Colonic mucosa (tissue), 4 donors: ENCODE measurements at places on chromosomes 4 and X. TPM values are rescaled to one million over a fixed set of nuclear protein-coding genes. Genes with fewer than 3 reads are reported as not detected.
A peak's percentile ranks its signal among the peaks of the same experiment; 100 is the strongest.

- H3K4me3 ChIP-seq = no peak overlapping the region
- no peak for DNase-seq
- H3K27ac ChIP-seq = no peak overlapping the region
- no peaks in the 10 kb centered on the region for H3K27me3 ChIP-seq
Measured at GRCh38 chrX:68988865-68989264, 160.0 kb downstream of the EFNB1 start.

- H3K27ac ChIP-seq = no peak overlapping the region
- no peaks in the 10 kb centered on the region for H3K36me3 ChIP-seq
- no peak overlapping the region for H3K4me3 ChIP-seq
- DNase-seq = no peak
Measured at GRCh38 chrX:132086672-132087071, 41.1 kb downstream of the FRMD7 start.

Gene SSX5
- total RNA-seq = not detected

DNA sequence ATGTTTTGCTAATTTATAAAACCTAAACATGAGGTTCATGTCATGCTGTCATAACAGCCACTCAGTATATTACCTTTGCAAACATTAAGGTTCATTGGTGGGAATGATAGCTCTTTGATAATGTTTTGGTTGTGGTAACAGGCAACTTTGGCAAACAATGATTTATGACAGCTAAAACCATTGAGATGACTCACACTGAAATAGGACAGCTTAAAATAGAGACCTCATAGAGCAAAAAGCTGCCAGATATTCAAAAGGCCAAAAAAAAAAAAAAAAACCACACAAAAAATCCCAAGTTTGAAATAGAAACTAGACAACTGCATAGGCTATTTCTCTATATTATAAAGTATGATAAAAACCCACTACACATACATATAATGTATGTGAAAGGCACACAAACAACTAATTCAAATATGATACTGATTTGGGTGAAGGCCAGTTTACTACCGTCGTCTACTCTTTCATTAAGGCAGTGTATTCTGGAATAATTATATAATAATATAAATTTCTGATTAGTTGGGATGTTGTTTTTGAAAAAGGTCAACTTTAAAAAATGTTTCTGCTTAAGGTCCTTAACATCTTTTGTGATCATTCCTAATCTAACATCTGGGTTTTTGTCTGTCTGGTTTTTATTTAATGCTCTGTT is 646.0 kb upstream of the PITX2 start:
- no peak overlapping the region for H3K4me3 ChIP-seq
- no peaks in the 10 kb centered on the region for H3K27me3 ChIP-seq
- no peaks in the 10 kb centered on the region for H3K4me1 ChIP-seq

Gene DKK2
- total RNA-seq = not detected

DNA sequence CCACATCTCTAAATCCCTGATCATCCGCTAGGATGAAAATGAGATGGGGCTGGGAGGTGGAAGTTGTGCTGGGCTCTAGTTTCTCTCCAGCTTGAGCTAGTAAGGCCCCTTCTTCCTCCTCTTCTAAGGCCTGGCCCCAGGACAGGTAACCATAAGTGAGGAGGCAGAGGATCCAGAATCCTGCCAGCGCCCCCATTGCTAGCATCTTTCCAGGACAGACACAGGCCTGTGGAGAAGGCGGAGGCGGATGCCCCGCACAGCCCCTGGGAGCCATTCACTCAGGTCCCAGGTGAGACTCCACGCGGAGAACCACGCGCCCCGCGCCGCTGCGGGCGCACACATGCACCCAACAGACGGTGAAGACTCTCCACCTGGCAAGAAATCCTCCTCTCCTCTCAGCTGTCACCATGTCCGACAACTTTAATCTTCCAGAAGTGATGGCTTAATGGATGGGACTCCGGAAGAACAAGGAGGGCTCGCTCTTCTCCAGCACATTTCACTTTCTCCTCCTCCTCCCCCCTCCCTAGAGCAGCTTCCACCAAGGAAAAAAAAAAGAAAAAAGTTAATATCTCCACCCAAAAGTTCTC is 793 bp downstream of the ARSJ start:
- no peaks in the 10 kb centered on the region for H3K27me3 ChIP-seq
- no peaks in the 10 kb centered on the region for H3K36me3 ChIP-seq
- DNase-seq = no peak
- no peaks in the 10 kb centered on the region for H3K4me1 ChIP-seq
- peak overlapping the region; percentile 68 for H3K4me3 ChIP-seq
- H3K27ac ChIP-seq = peak overlapping the region; percentile 71

DNA sequence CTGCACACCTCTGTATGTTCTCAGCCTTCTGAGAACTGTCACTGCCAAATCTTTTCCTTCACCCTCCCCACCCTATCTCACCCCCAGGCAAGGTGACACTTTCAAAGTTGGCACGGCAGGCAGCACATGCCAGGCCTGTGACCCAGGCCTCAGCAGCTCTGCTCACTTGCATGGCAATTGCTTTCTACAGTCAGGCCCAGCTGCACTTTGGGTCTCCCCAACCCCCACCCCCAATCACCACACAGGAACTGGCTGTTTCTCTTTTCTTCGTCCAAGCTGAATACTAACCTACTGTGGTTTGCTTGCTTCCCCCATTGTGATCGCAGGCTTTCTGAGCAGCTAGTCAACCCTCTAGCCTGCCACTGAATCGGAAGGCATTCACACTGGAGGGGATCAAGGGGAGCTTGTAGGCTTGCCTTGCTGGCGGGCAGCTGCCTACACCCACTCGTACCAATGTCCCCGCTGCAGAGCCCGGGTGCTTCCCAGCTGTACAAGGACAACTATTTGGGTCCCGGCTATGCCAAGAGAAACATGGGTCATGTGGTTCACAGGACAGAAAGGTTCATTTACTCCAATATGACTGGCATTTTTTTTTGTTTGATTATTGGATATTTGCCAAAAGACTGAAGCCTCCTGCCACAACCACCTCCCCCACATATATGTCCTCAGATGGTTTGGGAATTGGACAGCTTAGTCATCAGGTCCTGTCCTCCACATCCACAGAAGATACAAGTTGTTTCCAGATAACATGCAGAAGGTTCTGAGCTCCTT is 28.1 kb downstream of the SLC25A43 start:
- no peaks in the 10 kb centered on the region for H3K27me3 ChIP-seq
- no peak for DNase-seq
- no peaks in the 10 kb centered on the region for H3K36me3 ChIP-seq

Gene PLK4
- 22.6 TPM for total RNA-seq

DNA sequence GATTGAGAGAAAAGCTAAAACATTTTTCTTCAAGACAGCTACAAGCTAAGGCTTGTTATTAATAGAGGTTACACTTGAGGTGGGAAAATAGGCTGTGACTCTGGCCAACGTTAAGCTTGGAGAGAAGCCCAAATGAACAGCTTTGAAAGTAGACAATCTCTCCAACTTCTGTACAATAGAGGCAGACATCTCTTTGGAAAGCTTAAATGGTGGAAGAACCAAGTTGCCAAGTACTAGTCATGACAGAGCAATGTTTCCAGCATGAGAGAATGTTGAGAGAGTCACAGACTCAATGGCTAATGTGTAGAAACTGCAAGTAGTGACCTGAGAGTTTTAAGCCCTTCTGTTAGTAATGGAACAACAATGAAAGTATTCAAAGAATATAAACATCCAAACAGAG is 298.1 kb downstream of the INPP4B start:
- peaks cover 3% of the 10 kb centered on the region for H3K4me1 ChIP-seq
- no peak overlapping the region for H3K27ac ChIP-seq
- no peak for DNase-seq
- no peaks in the 10 kb centered on the region for H3K27me3 ChIP-seq
- H3K4me3 ChIP-seq = no peak overlapping the region

Gene DSPP
- total RNA-seq = not detected

GRCh38 chr4:92996533-92996932 is 692.8 kb downstream of the GRID2 start:
- H3K27ac ChIP-seq = no peak overlapping the region
- H3K36me3 ChIP-seq = no peaks in the 10 kb centered on the region
- H3K27me3 ChIP-seq = no peaks in the 10 kb centered on the region
- no peak overlapping the region for H3K4me3 ChIP-seq
- no peak for DNase-seq

Gene COL4A6
- total RNA-seq = 1.8 TPM

DNA sequence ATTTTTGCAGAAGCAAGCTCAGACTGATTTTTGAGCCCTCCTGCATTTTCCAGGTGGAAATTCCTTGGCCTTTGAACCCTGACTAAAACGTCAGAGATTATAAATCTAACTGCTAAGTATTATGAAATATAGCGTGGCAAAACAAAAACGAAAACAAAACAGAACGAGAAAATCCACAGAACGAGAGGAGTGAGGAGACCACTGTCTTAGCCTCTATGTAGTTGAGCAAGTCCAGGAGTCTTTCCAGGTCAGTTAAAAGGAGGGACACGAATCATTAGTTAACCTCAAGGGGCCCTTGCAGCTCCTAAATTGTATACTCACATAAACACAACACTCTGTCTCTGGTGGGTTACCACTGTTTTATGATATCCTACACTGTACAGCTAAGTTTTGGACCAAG is 80.2 kb downstream of the SYNPO2 start:
- peak overlapping the region; percentile 69 for H3K27ac ChIP-seq
- no peak overlapping the region for H3K4me3 ChIP-seq
- H3K36me3 ChIP-seq = no peaks in the 10 kb centered on the region
- no peaks in the 10 kb centered on the region for H3K27me3 ChIP-seq
- H3K4me1 ChIP-seq = peaks cover 5% of the 10 kb centered on the region

DNA sequence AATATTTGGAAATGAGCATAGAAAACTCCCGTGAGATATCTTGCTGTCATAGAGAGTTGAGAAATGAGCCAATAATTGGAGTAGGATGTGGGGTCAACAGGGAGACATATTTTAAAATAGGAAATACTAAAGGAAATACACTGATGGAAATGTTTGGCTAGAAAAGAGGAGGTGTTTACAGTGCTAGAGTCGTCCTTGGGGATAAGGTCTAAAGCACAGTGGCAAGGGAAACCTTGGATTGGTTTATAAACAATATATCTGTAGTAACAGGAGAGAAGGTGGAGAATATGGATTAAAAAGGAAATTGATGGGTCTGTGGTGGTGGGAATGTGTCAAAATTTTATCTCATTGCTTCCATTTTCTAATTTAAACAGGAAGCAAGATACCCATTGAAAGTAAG is 82.1 kb downstream of the PPEF2 start:
- peaks cover 2% of the 10 kb centered on the region for H3K36me3 ChIP-seq
- no peak overlapping the region for H3K4me3 ChIP-seq
- H3K27me3 ChIP-seq = no peaks in the 10 kb centered on the region
- H3K27ac ChIP-seq = no peak overlapping the region
- no peak for DNase-seq
- H3K4me1 ChIP-seq = no peaks in the 10 kb centered on the region

Gene DMRTC1
- total RNA-seq = 0.27 TPM

GRCh38 chrX:106401965-106402559 is 209.7 kb upstream of the RADX start:
- no peak overlapping the region for H3K4me3 ChIP-seq
- peak; percentile 63 for DNase-seq
- H3K36me3 ChIP-seq = no peaks in the 10 kb centered on the region
- no peaks in the 10 kb centered on the region for H3K27me3 ChIP-seq

Gene HOPX
- total RNA-seq = 5.7 TPM

DNA sequence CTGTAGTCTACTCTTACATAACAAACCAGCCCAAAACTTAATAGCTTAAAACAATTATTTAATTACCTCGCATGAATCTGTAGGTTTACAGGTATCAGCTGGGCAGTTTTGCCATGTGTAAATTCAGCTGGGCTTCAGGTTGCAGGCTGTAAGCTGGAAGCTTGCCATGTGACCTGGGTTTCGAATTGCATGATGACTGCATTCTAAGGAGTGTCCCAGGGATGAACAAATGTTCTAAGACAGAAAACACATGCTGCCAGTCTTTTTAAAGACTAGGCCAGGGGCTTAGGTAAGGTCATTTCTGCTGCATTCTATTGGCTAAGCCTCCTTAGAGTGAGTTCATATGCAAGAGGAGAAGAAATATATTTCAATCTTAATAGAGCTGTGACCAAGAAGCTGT is 44.8 kb downstream of the GRIA2 start:
- no peaks in the 10 kb centered on the region for H3K36me3 ChIP-seq
- no peak for DNase-seq

- H3K27me3 ChIP-seq = no peaks in the 10 kb centered on the region
- no peak for DNase-seq
- no peaks in the 10 kb centered on the region for H3K36me3 ChIP-seq
- no peak overlapping the region for H3K27ac ChIP-seq
- H3K4me1 ChIP-seq = no peaks in the 10 kb centered on the region
Measured at GRCh38 chr4:81745050-81745449, 273.3 kb upstream of the RASGEF1B start.

DNA sequence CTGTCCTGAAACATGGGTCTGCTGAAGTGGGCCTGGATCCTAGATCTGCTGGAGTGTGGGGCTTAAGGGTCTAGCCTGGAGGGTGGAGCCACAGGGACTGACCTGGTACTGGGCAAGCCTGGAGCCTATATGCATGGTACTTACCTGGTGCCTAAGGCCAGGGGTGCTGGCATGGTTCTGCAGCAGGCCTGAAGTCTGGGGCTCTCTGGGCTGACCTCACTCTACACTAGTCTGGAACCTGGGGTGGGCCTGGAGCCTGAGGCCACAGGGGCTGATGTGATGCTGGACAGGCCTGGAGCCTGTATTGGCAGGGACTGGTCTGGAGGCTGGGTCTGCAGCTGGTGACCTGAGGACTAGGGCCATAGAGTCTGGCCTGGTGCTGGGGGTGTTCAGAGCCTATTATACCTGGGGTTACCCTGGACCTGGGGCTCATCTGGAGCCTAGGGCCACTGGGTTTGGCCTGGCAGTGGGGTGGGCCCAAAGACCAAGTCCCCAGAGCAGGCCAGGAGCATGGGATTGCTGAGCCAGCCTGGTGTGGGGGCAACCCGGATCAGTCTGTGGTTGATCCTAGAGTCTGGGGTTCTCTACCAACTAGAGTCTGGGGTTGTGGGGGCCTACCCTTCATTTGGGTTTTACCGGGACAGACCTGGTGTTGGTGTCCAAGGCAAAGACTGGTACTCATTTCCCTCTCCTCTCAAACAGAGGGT is 179.6 kb downstream of the SLC4A4 start:
- no peaks in the 10 kb centered on the region for H3K27me3 ChIP-seq
- no peak overlapping the region for H3K27ac ChIP-seq

Gene JAKMIP1
- total RNA-seq = 0.42 TPM

DNA sequence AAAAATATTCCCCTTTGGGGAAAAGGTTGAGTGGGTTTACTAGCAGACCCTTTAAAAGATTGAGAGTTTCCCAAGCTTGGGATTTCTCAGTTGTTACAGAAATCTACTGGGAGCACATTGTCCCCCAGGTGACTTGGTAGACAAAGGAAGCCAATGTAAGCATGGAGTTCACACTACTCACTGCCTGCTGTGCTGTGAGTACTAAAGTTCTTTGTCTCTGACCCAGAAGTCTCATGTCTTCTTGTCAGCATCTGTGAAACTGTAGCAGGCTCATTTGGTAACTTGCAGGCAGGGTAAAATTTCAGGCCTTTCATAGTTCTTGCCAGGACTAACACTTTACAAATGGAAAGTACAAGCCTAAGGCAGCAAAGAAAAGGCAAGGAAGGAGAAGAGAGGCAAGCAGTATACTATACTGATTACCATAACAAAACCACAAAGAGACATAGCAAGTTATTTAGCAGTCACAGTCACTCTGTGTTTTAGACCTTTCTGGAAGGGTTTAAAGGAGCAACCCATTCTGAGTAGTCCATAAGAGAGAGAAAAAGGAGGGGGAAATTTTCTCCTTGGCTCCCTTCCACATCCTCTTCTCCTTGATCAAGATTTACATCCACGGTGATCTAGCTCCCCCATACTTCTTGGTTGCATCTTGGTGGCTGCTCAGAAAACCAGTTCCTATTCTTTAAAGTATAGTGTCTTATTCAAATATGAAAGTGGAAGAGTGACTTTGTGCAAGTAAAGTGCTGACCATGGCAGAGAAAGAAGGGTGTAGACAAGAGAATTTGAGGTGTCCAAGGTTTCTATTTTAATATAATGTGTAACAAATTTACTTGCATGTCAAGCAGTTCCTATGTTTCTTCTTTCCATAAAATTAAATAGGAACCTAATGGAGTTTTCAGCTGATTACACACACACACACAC is 160.0 kb upstream of the PDE5A start:
- no peaks in the 10 kb centered on the region for H3K27me3 ChIP-seq
- no peak for DNase-seq
